ENCODE measurements at places on chromosomes 2 and 18.

GRCh38 chr2:186518291-186518690 is 32.2 kb downstream of the ZC3H15 start:
- DNase-seq = no peak

DNA sequence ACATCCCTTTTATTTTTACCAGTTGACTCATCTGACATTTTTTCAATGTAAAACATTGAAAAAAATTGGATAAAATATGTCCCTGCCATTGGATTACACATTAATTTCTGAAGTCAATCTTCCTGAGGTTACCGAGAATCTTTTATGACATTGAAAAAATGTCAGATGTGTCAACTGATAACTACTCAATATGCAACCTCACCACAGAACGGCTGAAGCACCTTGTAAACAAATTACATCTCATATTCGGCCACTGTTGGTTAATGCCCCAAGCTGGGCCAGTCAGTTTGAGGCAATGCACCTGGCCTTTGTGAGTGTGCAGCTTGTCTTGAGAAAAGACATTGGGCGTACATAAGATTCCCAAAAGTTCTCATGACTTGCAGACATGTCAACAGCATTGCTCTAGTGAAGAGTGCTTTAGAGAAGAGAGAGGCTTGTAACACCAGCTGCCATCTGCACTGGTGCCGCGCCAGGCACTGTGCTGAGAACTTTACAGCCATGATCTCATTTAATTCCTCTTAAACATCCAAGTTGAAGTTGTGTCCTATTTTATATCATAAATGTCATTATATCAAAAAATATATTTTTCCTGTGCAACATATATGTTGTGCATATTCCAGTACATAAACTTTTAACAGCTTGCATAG is 112.7 kb upstream of the SLC35G4 start:
- no peak for DNase-seq

GRCh38 chr2:17578466-17578928 is 38.0 kb downstream of the VSNL1 start:
- DNase-seq = no peak

DNA sequence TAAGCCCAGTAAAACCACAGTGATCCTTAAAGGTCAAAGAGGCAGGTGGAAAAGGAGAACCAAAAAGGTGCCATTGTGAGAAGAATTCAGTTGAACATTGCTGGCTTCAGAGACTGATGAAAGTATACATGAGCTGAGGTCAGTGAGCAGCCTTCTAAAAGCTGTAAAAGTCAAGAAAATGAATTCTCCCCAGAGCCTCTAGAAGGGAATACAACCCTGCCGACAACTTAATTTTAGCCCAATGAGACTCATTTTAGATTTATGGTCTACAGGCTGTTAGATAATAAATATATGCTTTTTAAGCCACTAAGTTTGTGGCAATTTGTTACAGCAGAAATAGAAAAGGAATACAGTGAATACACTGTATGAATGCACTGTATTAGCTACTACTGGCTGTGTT is 911.4 kb downstream of the TRIB2 start:
- DNase-seq = no peak

DNA sequence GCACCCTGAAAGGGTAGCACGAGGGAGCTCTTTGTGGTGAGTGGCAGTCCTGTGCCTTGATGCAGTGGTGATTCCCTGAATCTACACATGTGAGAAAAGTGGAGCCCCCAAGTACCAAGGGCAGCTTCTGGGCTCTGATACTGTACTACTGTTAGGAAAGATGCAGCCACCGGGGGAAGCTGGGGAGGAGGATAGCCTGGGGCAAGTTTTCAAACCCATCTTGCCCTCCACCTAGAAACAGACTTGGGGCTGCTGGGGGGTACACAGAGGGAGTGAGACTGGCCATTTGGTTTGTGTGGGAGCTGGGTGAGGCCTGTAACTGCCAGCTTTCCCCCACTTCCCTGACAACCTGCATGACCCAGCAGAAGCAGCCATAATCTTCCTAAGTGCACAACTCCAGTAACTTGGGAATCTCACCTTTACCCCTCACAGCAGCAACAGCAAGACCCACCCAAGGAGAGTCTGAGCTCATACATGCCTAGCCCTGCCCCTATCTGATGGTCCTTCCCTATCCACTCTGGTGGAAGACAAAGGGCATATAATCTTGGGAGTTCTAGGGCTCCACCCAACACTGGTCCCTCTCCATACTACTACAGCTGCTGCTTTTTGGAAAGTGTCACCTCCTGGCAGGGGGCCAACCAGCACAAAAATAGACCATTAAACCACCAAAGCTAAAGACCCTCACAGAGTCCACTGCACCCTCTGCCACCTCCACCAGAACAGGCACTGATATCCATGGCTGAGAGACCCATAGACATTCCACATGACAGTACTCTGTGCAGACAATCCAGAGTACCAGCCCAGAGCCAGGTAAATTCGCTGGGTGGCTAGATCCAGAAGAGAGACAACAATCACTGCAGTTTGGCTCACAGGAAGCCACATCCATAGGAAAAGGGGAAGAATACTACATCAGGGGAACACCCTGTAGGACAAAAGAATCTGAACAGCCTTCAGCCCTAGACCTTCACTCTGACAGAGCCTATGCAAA is 8.2 kb downstream of the MALL start:
- no peak for DNase-seq

All from renal cortex interstitium (tissue), 15 donors.